HepG2 (cell line): ENCODE measurements at places on chromosomes 11 and 22. TPM values are rescaled to one million over a fixed set of nuclear protein-coding genes. Genes with fewer than 3 reads are reported as not detected.

GRCh38 chr22:27179161-27179560 lies 521.8 kb downstream of the MIAT start:
- DNase-seq: no peak

- DNase-seq: no peak
Observed at GRCh38 chr11:101397979-101398378, 185.8 kb downstream of the TRPC6 start.

GRCh38 chr11:45150943-45151342 lies 4.5 kb downstream of the PRDM11 start:
- DNase-seq: no peak

- no peak for DNase-seq
Observed at GRCh38 chr22:21067901-21068680, 22.3 kb downstream of the LRRC74B start.

DNA sequence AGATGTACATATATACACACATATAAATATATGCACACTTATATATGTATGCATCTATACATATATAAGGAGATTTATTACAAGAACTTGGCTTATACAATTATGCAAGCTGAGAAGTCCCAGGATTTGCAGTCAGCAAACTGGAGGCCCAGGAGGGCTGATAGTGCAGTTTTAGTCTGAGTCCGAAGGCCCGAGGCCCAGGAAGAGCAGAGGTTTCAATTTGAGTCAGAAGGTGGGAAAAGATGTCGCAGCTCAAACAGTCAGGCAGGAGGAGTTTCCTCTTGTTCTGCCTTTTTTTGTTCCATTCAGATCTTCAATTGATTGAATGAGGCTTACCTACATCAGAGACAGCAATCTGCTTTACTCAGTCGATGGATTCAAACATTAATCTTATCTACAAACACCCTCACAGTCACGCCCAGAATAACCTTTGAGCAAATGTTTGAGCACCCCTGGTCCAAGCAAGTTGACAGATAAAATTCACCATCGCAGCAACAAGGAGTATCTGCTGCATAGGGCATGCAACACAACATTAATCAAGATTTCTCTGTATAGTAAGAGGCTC lies 4.0 kb upstream of the SGSM1 start:
- DNase-seq: peak; percentile 53

DNA sequence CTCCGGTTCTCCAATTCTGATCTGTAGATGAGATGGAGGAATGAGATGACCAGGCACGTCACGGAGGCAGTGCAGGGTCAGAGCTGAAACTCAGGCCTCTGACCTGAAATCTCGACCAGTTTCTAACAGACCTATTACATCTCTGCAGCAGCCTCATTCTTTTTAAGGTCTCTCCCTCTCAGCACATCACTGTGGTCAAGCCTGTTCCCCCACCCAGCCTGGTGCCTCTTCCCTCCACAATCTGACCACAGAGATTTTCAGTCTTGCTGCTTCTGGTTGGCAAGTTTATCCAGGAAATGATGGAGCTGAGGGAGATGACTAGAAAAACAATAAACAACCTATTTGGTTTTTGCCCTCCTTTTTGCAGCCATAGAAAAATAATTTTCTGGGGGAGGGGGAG lies 9.5 kb downstream of the GRAMD1B start:
- DNase-seq: no peak

- DNase-seq: no peak
Observed at GRCh38 chr11:29844701-29845379, 172.0 kb downstream of the KCNA4 start.

- no peak for DNase-seq
Observed at GRCh38 chr22:49208768-49209252, 618.9 kb downstream of the BRD1 start.

- DNase-seq: peak; percentile 12
Observed at GRCh38 chr11:115613986-115614632, 109.9 kb upstream of the CADM1 start.

DNA sequence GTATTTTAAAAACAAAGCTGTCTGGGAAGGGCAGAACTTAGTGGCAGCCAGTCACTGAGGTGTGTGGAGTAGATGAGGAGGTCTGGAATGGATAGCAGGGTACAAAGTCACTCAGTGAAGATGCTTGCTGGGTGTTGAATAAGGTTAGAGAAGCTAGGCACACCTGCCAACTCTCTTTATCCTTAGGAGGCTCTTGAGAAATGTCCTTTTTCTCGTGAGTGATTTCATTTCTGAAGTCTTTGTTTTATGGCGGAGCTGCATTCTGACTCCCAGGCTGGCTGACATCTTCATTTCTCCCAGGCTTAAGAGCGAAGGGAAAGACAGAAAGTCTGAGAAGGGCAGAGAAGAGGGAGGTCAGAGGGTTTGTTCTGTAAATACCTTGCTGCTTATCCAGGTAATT lies 31.0 kb downstream of the CECR2 start:
- no peak for DNase-seq

GRCh38 chr22:36383110-36383581 lies 4.6 kb downstream of the MYH9 start:
- no peak for DNase-seq

DNA sequence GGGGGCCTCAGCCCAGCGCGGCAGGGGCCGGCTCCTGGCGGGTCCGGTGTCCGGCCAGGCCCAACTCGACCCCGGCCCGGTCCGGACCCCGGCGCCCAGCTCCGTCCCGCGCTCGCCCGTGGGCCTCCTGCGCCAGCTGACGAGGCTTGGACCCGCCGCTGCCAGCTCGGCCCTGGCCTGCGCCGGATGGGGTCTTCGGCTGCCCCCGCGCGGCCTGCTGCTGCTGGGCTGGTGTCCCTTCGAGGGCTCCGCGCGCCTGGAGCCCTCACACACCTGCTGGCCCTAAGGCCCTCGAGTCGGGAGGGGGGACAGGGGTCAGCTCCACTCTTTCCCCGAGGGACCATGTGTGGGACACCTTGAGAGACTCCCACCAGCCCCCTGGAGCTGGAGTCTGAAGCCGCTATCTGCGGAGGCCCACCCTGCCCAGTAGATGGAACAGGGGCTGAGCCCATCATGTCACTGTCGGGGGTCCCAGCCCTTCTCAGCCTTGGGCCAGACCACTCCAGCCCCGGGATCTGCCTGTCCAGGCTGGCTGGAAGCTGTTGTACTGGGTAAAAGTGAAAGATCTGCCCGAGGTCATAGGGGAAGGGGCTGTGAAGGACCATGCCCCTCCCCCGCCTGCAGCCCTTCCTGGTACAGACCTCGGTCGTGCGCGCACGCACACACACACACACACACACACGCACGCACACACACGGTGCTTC lies 768 bp upstream of the CDKN1C start:
- DNase-seq: no peak

- no peak for DNase-seq
Observed at GRCh38 chr11:126951465-126951864, 49.1 kb downstream of the KIRREL3 start.

ENTHD1 gene
- total RNA-seq: not detected in 2 replicates

OR8H1 gene
- total RNA-seq: not detected in 2 replicates

- no peak for DNase-seq
Observed at GRCh38 chr11:986270-986951, 50.1 kb downstream of the MUC6 start.

- no peak for DNase-seq
Observed at GRCh38 chr11:110907629-110908028, 195.4 kb upstream of the ARHGAP20 start.

- DNase-seq: no peak
Observed at GRCh38 chr11:86369668-86370067, 5.0 kb upstream of the CCDC81 start.

OR2AG2 gene
- total RNA-seq: not detected in 2 replicates

DNA sequence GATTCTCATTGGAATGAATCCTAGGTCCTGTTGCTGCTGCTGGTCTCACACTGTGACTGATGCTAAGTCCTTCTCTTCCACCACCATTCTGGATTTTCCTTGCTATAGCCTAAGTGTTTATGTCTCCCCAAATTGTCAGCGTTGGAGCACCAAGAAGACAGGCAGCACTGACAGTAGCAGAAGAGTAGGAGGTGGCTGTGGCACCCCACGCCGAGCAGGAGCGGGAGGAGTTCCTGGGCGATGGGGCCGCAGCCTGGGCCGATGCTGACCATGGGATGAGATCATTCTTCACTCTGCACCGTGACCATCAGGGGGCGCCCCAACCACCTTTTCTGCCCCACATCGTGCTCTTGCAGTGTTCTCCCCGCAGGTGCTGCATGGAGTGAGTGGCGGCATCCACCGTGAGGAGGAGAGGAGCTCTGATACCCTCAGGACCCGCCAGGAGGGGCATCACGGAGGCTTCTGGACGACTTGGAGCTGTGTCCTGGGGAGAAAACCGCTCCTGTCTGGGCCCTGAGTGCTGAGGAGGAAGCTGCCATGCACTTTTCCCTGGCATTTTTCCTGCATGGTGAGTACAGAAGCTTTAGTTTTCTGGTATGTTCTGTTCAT lies 57.0 kb downstream of the LRRC74B start:
- peak; percentile 73 for DNase-seq

MB gene
- not detected in 2 replicates for total RNA-seq

GRCh38 chr11:45543081-45543480 lies 122.3 kb downstream of the CHST1 start:
- DNase-seq: no peak

IRF7 gene
- total RNA-seq: not detected in 2 replicates

- DNase-seq: no peak
Observed at GRCh38 chr11:121892863-121893262, 223.2 kb downstream of the BLID start.
